ENCODE measurements at places on chromosomes 11 and 22.

GRCh38 chr22:30649430-30650007, 13.9 kb downstream of the SLC35E4 start:
- no peak for DNase-seq

DNA sequence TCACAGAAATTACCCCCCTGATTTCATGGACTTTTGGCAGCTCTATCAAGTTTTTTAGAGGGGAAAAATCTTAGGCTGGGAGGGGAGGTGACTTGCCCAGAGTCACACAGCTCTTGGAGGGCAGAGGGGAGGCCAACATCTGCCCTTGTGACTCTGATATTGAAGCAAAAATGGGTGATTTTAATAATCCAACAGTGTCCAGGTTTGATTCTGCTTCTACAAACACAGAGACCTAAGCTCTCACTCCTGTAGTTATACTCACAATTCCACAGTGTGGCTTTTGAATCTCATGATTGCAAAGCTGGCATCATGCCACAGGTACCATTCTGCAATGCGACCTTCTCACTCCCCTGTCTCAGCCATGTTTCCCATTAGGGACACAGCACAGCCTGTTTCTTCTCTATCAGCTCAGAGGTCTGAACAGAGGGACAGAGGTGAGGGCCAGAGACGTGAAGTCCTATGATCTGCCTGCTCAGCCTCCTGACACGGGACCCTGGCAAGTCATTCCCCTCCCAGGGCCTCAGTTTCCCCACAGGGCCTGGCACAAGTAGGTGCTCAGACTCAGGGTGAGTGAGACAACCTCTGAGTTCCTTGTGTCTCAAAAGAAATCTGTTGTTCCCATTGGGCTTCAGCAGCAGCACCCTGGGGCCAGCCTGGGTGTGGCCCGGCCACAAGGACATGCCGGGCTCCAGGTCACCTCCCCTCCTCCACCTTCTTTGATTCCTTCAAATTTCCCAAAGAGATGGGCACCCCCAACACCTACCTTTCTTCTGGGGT, 766 bp downstream of the APOL2 start:
- DNase-seq, result no peak

GRCh38 chr11:7572001-7572712, 58.4 kb downstream of the PPFIBP2 start:
- no peak for DNase-seq

- DNase-seq, result peak; percentile 96
Measured at GRCh38 chr11:65420979-65421793, 1.4 kb upstream of the NEAT1 start.

DNA sequence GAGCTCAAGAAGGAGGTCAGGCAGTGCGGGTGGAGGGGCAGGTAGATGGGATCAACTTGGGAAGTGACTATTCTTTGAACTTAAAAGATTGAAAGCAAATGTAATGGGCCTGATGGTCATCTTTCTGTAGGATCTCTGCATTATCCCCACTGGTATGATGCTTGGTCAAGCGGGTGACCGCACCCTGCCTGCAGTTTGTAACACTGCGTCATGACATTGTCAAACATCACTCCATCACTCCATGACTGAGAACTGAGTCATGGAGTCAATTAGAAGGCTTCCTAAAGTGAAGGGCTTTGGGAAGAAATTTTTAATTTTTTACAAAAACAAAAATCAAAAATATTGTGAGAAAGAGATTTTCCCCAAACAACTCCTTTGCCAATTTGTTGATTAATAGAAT, 62.4 kb upstream of the BMAL1 start:
- no peak for DNase-seq

- no peak for DNase-seq
Measured at GRCh38 chr11:62004473-62004872, 37.0 kb upstream of the FTH1 start.

- DNase-seq, result no peak
Measured at GRCh38 chr11:68470304-68470811, 9.8 kb downstream of the PPP6R3 start.

GRCh38 chr22:40728731-40729189, 49.5 kb downstream of the MCHR1 start:
- DNase-seq, result no peak

DNA sequence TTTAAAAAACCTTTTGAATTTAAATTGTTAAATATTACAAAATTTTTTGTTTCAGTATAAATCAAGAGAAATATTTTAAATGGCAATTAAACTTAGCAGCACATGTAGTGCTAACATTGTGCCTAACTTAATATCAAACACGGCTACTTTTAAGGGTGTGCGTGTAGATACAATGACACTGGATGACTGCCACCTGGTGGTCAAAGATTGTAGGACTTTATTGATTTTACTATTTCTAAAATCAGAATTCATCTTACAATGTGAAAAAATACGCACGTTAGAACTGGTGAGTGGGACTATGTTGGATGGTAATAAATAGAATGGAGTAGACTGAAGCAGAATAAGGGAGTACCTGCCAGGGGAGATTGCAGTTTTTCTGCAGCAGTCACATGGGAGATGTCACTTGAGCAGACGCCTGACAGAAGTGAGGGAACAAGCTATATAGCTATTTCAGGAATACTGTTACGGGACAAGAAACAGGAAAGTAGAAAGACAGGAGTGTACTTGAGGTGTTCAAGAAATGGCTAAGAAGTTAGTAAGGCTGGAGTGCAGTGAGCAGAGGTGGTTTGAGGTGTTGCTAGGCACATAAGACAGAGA, 52.9 kb downstream of the UVRAG start:
- no peak for DNase-seq

DNA sequence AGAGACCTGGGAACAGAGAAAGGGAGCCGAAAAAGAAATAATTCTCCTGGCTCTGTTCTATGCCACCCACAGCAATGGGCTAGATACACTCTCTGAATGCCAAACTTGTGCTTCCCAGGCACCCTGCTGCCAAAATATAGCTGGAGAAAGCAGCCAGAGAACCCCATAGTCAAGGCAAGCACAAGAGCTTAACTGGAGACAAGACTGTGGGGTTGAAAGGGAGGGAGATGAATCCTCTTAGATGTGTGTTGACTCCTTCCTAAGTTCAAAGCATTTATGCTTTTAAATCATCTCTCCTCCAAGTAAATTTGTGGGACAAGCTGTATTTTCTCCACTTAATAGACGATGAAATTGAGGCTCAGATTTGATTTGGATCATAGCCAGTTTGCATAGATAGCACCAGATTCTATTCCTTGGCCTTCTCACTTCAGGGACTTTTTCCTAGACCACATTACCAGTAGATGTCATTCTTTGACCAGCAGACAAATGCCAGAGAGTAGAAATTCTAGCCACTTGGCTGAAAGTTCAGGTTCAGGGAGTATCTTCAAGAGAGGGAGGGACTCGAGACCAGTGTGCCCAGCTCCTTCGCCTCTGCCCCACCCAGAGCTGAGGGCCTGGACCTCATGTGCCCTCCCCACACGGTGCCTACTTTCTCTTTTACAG, 16.5 kb upstream of the ETS1 start:
- no peak for DNase-seq

DNA sequence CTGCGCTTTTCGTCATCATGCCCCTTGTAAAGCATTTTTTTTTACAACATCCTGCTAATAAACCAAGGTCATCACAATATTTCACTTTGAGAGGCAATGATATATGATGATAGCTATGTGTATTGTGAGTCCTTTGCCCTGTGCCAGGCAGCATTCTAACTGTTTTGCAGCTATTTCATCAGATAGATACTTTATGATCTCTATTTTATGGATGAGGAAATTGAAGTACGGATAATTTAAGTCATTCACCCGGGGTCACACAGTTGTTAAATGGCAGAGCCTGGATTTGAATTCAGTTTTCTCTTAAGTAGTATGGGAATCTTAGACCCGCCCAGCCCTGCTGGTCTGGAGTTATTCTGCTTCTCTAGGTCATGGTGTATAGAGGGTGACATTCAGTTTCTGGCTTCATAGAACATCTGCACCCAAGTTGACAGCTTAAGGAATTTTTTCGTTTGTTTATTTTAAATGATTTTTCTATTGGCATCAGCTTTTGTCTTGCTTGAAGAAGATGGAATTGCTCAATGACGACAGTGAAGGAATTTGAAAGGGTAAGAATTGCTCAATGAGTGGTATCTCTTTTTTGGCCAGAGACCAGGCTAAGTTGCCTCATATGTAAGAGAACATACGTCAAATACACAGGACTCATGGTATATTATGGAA, 926 bp downstream of the PRR5L start:
- DNase-seq, result no peak
